Caudate nucleus (tissue), 63 donors: ENCODE measurements at places on chromosomes 2 and 18.

DNA sequence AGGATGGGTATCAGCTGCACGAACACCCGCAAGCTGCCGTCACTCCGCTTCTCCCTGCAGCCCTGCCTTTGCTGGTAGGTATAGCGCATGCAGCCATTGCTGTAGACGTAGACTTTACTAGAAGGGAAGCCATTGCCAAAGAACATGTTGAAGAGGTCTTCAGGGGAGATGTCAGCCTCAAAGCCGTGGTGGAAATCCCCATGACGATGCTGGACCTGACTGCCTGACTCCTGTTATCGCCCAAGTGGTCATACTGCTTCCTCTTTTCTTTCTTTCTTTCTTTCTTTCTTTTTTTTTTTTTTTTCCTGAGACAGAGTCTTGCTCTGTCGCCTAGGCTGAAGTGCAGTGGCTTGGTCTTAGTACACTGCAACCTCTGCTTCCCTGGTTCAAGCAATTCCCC lies 68.7 kb upstream of the SPRED2 start:
- DNase-seq = no peak

DNA sequence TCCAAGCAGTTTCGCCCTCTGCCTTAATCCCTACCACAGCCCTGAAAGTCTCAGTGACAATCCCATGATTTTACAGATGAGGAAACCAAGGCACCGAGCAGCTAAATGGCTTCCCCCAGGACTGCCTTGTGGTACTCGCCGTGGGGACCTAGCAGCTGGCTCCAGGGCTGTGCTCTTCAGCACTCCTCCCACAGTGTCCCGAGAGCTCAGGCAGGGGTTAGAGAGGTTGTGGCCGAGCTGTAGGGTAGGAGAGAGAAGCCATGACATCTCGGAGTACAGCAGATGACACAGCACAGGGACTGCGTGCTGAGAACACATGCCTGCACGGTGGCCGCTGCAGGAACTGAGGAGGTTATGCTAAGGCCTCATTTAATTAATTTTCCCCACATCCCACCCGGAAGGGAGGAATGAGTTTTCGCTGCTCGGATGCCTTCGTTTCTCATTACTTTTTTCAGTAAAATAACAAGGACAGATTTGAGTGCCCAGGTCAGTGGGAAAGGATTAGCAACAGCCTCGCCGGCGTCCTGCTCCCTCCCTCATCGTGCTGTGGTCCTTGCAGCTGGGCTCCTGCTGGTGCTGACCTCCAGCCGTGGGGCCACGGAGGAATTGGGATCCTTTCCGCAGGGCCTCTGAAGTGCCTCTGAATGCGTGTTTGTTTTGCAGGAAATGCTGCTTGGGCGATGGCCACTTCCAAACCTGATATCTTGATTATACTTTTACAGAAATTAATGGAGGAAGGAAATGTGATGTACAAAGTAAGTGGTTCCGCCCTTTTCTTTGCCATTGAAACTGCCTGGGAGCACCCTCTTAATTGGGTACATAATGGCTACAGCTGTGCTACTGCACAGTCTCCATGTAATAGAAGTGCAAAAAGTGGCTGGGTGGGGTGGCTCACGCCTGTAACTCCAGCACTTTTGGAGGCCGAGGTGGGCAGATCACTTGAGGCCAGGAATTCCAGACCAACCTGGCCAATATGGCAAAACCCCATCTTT lies 61.2 kb downstream of the WDSUB1 start:
- no peak for DNase-seq

- DNase-seq = no peak
These were observed 1.4 kb downstream of the ITPRID2 start for GRCh38 chr2:181892799-181893435.

DNA sequence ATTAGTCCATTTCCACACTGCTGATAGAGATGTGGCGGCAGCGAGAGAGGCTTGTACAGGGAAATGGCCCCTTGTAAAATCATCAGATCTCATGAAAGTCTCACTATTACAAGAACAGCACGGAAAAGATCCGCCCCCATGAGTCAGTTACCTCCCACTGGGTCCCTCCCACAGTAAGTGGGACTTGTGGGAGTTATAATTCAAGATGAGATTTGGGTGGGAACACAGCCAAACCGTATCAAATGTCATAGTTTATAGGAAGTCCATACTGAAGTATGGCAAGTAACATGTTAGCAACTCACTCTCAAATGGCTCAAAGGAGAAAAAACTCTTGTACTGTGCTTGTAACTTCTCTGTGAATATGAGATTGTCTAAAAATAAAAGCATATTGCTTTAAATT lies 56.1 kb downstream of the FARP2 start:
- no peak for DNase-seq

DNA sequence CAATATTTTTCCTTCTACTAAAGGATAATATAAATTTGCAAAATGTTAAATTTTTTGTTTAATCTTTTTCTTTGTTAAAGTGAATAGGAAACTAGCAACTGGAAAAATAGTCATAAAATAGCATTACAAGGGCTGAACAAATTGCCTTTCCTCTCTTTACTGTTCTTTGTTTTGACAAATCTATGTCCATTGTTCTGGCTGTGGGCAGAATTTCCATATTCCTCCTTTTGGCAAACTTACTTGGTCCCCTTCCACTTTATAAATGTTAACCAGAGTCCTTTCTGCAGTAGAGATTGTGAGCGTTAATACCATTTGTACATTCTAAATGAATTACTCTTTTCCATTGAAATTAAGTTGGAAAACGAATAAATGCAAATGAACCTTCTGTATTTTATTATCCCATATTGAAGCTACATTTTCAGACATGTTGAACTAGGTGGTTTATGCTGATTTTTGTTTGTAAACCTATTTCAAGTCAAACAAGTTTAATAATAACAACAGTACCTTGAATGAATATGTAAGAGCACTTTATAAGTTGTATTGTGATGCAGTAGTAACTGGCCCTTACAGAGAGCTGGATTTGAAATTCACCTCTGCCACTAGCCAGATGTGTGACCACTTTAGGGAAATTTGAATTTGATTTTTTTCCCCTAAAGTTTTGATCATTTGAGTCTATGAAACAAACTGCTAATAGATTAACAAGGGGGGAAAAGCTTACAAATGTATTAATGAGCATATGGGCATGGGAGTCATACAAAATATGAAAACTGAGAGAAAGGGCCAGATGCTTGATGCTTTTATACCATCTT lies 3.3 kb downstream of the RNF125 start:
- DNase-seq = no peak

DNA sequence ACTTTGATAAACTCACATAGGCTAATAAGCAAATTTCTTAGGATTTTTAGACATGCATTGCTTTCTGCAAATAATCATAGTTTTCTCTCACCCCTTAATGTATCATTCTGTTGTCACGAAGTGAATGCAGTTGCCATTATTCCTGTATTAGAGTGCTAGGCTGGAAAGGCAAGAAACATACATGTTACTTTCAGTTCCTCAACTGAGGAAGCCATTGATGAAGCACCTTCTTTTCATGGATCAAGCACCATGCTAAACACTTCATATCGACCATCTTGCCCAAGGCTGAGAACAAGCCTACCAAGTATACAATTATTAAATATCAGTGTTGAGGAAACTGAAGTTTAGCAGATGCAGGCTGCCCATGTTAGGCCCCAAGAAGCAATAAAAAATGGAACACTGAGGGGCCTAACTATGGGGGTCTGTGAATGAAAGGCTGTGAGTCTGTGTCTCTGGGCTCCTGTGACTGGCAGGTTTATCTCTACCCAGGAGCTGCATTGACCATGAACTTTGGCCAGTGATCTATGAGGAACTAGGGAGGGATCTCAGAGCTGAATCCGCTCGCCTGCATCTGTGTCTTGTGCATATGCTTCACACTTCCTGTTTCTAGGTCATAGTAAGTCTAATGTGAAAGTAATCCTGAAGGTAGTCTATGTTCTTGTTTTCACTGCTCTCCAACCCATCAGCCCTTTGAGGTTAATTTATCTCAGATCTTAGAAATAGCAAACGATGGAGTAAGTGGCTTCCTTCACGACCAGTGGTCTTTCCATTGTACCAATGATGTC lies 16.0 kb upstream of the TSPYL6 start:
- DNase-seq = no peak

GRCh38 chr2:238190445-238190844 lies 13.1 kb downstream of the ILKAP start:
- DNase-seq = peak; percentile 48

DNA sequence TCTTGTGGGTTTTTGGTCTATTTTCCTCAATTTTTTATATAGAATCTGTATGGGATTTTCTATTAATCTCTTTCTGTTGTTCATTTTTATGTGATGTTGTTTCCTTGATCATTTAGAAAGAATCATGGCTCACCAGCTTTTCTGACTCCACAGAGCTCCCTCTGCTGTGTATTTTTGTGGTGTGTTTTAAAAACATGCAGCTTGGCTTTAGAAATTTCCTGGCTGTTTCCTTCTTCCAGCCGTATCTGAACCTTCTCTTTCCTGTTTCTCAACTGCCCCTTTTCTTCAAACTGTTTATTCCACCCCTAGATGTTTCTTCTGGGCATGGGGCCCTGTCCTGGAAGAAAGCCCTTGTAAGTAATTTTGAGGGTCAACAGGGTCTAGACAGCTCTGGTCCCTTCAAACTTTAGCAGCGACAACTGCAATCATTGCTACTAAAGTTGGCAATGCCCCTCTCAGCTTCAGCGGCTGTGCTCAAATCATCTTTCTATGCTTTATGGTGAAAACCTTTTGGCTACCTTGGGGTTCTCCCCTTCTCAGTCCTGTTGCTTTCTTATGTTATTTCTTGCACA lies 17.6 kb upstream of the COPS8 start:
- DNase-seq = no peak

- DNase-seq = no peak
These were observed 56.2 kb downstream of the PXDN start for GRCh38 chr2:1688161-1688560.

DNA sequence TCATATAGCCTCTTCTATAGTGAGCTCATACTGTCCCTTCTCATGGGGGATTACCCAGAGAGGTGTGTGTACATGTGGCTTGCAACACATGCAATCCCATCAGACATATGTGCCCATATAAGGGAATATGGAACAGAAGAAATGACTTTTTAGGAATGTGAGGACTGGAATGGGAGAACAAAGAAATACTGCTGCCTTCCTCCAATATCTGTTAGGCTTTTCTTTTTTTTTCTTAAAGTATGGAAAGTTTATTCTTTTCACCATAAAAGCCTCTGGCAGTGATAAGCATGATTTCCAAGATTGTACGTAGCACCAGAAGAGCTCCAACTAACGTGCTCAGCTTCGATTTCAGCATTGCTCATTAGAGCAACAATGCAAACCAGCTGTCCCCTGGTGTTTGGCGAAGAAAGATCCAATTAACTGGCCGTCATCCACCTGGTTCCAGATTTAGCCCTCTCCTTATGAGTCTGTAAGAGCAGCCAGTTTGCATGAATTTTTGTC lies 113.6 kb downstream of the ADCYAP1 start:
- DNase-seq = no peak

- no peak for DNase-seq
These were observed 351.9 kb downstream of the GALR1 start for GRCh38 chr18:77601567-77601966.

GRCh38 chr2:196399722-196400691 lies 228.6 kb upstream of the STK17B start:
- DNase-seq = no peak

- DNase-seq = no peak
These were observed 81.5 kb upstream of the THUMPD2 start for GRCh38 chr2:39860538-39860937.

GRCh38 chr18:45122506-45122905 lies 441.8 kb downstream of the SETBP1 start:
- no peak for DNase-seq

GRCh38 chr18:39672171-39672570 lies 2106.6 kb upstream of the CELF4 start:
- DNase-seq = no peak

- no peak for DNase-seq
These were observed 214.8 kb downstream of the NEDD4L start for GRCh38 chr18:58258692-58259342.

GRCh38 chr2:159090514-159091201 lies 122.2 kb downstream of the TANC1 start:
- no peak for DNase-seq

GRCh38 chr18:37242091-37242490 lies 323.5 kb downstream of the CELF4 start:
- no peak for DNase-seq

DNA sequence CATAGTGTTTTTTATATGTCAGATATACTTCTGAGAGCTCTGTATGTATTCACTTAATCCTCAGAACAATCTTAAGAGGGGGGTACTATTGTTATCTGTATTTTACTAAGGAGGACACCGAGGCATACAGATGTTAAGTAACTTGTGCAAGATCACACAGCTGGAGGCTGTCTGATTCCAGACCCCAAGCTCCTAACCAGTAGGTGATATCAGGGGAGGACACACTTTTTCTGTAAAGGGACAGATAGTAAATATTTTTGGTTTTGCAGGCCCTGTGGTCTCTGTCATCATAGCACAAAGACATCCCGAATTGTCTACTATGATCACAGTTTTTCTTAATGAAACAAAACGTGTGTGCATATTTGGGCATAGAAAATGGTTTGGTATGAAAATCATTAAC lies 143.7 kb downstream of the LAMA3 start:
- no peak for DNase-seq

GRCh38 chr18:11379660-11380059 lies 229.7 kb upstream of the SLC35G4 start:
- no peak for DNase-seq

GRCh38 chr2:113104054-113104611 lies 23.3 kb upstream of the IL1RN start:
- peak; percentile 46 for DNase-seq

DNA sequence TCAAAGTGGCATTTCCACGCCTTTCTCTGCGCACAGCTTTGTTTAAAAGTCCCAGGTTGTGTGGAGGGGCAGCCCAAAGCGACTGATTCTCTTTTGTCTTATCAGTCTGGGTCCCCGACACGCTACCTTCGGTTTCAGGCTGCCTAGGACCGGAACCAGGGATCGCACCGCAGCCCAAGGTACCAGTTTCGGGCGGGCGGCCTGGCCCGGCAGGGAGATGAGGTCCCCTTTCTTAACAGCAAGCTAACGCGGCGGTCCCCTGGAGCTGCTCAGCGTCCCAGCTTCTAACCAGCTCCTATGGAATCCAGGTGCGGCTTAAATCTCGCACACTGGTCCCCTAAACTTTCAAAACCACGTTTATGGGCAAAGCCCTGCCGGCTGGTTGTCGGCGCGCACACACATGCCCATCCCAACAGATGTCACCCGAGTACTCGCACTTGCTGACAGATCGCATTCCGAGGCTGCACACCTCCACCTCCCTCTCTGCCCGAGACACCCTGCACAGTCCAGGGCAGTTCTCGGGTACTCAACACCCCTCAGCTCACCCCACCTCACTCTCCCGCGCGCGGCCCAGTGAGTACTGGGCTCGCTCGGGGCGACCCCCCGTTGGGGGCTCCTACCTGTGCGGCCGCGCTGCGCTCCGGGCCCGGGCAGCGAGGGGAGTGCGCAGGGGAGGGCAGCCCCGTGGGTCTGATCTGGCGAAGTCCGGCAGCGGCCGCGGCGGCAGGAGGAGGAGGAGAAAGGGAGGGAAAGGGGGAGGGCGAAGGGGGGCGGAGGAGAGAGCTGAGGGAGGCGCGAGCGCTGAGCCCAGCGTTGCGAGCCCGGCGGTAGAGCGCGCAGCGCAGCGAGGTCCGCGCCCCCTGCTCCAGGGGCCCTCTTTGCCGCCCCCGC lies at the start of gene EFEMP1:
TSS of gene EFEMP1 (minus strand) at position 692 of the 891 bp plus-strand sequence. CDS start 1,342 bp downstream, outside the sequence.
- DNase-seq = peak; percentile 25
